ENCODE measurements at places on chromosomes 3 and 15.

DNA sequence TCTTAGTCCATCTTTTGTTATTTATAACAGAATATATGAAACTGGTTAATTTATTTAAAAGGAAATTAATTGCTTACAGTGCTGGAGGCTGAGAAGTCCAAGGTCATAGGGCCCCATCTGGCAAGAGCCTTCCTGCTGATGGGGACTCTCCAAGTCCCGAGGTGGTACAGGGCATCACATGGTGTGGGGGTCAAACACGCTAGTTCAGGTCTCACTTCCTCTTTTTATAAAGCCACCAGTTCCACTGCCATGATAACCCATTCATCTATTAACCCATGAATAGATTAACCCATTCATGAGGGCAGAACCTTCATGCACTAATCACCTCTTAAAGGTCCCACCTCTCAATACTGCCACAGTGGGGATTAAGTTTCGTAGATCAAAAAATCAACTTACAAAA is 659.3 kb downstream of the NAALADL2 start:
- no peak for DNase-seq

- DNase-seq = no peak
Measured at GRCh38 chr3:173618703-173619102, 221.2 kb downstream of the NLGN1 start.

- no peak for DNase-seq
Measured at GRCh38 chr3:123285479-123285878, 83.7 kb downstream of the SEC22A start.

- DNase-seq = no peak
Measured at GRCh38 chr15:72338148-72338547, 18.2 kb upstream of the CELF6 start.

GRCh38 chr15:63006032-63006878 is 36.3 kb upstream of the TPM1 start:
- no peak for DNase-seq

DNA sequence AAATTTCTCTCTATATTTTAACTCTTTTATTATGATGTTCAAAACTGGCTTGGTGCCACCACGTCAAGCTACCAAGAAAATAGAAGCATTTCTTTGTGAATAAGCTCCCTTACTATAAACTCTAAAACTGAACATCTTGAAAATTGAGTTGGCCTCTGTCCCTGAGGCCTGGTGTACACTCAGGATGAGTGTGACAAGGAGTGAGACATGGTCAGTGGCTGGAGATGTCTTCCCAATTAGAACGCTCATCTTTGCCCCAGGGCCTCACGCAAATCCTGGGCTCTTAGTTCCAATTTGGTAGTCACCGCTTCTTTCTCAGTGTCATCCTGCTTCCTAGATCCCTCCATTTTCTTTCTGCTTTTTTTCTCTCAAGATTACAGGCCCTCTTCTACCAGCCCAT is 26.2 kb downstream of the SLC2A2 start:
- no peak for DNase-seq

DNA sequence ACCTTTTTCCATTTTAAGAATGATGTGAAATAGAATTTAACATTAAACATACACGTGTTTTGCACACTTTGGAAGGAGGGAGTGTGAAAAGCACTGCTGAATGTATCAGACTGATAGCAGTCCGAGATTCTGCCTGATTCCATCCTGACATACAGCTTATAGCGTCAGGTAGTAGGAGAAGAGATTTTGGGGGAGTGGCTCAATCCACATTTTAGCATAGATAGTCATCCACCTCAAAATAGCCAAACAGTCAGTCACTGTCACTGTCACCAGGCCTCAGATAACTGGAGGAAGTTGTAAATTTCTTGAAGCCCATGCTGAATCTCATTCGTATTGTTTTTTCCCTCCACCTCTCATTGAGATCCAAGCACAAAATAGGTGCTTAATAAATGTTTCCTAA is 35.4 kb upstream of the ARHGEF26 start:
- DNase-seq = no peak

DNA sequence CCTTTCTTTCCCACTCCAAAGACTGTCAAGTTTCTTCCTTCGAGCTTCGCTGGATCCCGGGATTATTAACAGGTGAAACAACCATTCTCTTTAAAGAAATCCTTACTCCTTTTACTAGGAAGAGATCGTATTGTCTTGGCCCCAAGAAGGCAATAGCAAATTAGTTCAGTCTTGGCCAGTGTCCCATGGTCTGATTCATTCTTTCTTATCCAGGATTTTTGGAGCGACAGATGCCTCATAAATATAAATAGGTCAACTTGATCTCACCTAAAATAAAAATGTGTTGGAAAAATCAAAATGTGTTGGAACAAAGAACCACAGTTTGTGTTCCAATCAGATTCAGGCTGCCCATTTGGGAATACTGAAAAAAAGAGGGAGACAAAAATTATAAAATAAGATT is 140.1 kb upstream of the TMEM108 start:
- no peak for DNase-seq

- no peak for DNase-seq
Measured at GRCh38 chr15:64229129-64229724, 66.4 kb upstream of the PPIB start.

GRCh38 chr15:31439328-31439727 is 112.7 kb downstream of the KLF13 start:
- DNase-seq = no peak

DNA sequence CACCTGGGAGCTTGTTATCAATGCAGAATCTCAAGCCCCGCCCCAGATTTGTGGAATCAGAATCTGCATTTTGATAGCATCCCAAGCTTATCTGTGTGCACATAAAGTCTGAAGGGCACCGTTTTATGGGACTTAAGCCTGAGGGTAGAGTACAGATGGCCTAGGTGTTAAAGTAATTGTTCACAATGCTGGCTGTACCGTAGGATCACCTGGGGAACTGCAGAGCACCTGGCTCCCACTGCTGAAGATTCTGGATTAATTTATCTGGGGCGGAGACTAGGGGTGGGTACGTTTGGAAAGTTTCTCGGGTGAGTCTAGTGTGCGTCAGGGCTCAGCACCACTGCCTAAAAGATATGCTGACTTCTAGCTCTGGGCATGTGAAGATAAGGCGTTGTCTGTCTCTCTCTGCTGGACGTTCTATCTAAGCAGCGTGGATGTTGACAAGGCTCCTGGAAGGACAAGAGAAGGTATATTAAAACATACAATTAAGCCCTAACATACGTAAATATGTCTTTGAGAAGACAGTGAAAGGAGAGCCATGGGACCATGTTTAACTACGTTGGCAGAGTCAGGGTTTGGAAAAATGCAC is 63.2 kb upstream of the RASGRP1 start:
- DNase-seq = no peak

- DNase-seq = no peak
Measured at GRCh38 chr3:108474581-108474980, 35.8 kb downstream of the MYH15 start.

DNA sequence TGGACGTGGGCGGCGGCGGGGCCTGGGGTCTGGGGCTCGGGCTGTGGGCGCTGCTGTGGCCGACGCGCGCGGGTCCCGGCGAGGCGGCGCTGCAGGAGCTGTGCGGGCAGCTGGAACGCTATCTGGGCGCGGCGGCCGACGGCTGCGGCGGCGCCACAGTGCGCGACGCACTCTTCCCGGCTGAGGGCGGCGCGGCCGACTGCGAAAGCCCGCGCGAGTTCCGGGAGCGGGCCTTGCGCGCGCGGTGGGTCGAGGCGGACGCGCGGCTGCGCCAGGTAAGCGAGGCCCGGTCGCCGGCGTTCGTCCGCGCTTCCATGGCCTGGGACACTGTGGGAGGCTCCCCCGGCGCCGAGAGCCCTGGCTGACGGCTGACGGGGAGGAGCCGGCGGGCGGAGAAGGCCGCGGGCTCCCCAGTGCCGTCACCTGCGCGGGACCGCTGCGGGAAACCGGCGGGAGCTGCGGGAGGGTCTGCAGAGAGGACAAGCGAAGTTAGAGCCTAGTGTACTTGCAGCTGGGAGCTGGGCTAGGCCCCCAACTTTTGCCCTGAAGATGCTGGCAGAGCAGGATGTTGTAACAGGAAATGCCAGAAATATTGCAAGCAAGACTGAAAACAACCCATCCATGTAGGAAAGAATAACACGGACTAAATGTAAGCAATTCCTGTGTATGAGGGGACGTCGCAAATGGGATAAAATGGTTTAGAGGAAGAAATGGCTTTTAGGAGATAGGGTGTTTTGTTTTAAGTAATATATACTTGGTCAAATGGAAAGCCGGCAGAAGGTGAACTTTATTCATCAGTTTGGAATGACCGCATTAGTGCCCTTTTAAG is 847 bp downstream of the WHAMM start:
- peak; percentile 32 for DNase-seq

DNA sequence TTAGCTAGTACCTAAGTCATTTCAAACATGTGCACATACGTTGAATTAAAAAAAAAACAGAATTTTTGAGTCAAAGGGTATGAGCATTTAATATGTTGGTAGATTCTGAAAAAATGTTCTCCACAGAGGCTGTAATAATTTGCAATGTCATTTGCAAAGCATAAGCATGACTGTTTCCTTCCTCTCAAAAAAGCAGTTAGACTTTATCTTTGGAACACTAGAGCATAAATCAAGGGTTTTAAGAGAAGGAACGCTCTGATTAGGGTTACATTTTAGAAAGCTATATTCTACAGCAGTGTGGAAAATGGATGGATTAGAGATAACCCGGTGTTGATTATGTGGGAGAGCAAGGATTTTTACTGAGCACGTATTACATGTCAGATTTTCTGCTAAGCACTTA is 193.7 kb downstream of the WDR72 start:
- no peak for DNase-seq

DNA sequence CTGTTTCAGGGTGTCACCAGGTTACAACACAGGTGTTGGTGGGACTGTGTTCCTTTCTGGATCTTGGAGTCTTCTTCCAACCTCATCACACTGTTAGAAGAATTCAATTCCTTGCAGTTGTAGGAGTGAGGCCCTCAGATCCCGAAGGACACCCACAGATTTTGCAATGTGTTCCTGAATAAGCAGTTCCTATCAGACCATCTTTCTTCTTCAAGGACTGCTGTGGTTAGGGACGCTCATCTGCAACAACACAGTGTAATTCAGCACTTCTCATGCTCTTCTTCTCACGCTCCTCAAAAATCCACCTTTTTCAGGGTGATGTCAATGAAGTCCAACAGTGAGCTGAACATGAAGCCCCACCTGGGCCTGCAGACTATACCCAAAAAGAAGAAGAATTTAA is 18.8 kb downstream of the TM2D3 start:
- no peak for DNase-seq

- no peak for DNase-seq
Measured at GRCh38 chr15:57502116-57502515, 89.6 kb upstream of the MYZAP start.

DNA sequence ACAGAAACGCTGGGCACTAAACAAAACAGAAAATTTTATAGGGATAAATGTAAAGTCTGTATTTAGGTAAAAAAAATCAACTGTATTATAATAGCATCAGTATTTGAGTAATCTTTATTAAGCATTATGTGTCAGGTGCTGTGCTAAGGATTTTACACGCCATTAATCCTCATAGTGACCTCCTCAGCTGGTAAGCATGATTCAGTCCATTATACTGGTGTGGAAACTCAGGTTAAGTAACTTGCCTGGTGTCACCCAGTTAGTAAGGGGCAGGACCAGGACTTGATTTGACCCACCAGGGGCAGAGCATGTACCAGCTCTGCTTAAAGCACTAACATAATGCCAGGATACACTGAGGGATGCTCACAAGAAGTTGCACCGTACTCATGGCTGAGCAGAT is 4.8 kb downstream of the MYO5C start:
- no peak for DNase-seq

GRCh38 chr3:162354356-162354755 is 857.7 kb downstream of the OTOL1 start:
- DNase-seq = peak; percentile 52

DNA sequence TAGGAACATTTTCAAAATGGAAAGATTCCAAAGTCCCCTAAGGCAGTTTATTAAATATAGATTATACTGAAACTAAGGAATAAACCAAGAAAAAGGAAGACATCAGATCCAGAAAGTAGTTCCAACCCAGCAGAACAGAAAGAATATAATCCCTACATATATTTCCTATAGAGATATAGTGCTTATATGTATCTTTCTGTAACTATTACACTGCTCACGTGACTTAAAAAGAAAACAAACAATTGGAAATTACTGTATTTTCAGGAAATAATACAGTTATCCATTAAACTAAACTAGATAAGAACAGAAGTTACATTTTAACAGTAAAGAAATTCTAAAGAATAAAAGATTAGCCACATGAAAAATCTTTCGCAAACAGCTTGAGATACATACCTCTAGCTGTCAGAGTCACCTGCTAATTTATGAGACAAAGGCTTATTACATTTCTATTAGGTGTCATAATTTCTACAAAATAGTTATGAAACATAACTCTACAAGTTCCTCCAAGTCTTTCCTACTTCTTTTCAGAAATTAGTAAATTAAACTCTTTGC is 10.5 kb downstream of the DPH6 start:
- no peak for DNase-seq

- no peak for DNase-seq
Measured at GRCh38 chr3:52872245-52872644, 25.1 kb downstream of the STIMATE start.

DNA sequence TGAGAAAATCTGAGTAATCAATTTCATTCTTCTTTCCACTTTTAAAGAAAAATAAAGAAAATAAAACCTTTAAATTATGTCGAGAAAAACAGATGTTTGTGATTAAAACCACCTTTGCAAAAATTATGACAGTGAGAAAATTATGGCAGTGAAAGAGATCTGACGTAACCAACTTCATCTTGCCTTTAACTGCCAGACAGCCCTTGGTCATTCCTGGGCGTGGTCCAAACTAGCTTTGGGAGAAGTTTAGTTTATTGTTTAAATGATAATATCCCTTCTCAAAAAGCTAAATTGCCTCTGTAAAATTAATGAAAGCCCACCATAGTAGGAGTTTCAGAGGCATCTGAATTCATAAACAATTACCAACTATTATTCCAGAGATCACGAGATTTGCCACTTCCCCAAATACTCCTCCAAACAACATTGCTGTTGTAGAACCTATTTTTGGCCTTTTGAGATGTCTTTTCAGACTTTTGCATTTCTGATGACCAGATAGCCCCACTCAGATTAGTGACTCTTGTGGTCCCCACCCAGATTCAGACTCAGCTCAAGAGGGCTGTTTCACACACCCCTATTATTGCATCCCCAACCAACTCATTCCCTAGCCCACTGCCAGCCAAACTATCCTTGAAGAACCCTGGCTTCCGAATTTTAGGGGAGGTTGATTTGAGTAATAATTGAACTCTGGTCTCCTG is 664.4 kb upstream of the CBLB start:
- DNase-seq = no peak

DNA sequence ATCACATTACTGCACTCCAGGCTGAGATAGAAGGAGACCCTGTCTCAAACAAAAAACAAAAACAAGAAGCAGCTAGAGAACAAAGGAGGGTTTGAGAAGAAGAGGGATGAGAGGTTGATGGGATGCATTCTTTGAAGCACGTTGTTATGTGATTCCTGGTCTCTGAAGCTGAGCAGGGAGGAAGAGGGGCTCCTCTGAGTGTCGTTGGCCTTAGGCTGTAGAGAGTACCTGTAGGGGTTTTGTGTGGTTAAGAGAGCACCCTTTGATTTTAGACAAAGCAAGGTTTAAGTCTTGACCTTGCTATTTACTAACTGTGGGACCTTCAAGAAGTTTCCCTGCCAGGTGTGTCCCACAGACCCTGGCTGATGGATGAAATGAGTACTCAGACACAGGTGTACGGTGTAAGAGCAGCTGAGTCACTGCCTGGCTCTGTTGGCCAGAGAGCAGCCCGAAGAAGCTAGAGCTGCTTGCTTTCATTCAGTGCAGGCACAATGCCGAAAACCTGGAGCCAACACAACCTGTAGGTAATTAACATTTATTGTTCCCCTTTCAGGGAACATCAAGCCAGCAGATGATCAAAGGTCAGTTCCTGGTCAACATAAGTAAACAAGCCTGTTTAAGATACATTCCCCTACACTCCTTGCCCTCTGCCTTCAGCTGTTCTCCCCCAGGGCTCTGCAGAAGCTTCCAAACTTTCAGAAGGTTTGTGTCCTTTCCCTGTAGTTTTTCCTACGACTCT is 67.2 kb downstream of the LRRK1 start:
- no peak for DNase-seq
